ENCODE measurements at places on chromosomes 7 and 10. TPM values are rescaled to one million over a fixed set of nuclear protein-coding genes. Genes with fewer than 3 reads are reported as not detected.

Gene TMEM213
- not detected for total RNA-seq

Gene FGFR2
- total RNA-seq = 86.9 TPM

Gene DDX50
- 46.2 TPM for total RNA-seq

Gene KIN
- total RNA-seq = 14.4 TPM

Gene PRKAR2B
- 0.17 TPM for total RNA-seq

DNA sequence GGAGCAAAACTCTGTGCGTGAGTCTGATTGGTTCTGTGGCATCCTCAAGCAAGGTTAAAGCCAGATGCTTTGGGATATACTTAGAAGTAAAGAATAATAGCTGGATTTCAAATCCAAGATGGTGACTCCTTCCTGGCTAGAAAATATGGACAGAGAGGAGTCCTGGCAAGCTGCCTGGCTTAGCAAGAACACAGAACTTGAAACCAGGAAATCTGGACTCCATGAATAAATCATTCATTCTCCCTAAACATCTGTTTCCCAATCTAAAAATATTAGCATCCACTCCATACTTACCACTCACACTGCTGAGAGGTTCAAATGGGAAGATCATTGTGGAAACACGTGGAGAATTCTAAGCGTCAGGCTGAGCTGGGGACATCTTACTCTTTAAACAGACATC lies 1074.1 kb upstream of the AUTS2 start:
- DNase-seq = no peak

DNA sequence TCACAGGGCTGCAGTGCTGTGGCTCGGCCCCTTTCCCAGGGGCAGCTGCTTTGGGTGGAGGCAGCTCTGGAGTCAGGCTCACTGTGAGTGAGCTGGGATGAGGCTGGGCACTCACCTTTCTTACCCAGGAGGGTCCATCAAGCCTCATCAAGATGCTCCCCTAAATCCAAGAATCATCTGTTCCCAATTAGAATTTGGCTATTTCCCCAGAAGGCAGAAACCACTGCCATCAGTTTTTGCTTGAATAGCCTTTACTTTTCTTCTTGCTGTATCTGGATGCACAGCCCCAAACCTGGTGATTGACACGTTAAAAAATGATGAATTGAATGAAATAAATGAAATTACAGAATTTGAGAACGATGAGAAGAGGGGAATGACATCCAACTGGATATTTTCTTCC lies 74.3 kb upstream of the LYZL1 start:
- DNase-seq = no peak

GRCh38 chr7:22082553-22082885 lies 136.8 kb upstream of the CDCA7L start:
- DNase-seq = no peak

DNA sequence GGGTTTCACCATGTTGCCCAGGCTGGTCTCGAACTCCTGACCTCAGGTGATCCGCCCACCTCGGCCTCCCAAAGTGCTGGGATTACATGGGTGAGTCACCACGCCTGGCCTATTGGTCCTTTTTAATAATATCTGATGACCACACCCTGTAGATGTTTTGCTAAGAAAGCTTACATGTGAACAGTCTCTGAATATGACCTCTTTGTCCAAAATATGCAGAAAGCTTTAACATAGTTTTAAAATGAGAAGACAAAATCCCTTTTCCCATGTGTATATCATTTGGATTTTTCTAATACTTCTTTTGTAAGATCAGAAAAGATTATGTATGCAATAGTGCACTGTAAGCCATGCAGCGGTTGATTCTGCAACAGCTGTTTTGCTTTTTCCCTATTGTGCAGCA lies 38.5 kb downstream of the MCU start:
- no peak for DNase-seq

DNA sequence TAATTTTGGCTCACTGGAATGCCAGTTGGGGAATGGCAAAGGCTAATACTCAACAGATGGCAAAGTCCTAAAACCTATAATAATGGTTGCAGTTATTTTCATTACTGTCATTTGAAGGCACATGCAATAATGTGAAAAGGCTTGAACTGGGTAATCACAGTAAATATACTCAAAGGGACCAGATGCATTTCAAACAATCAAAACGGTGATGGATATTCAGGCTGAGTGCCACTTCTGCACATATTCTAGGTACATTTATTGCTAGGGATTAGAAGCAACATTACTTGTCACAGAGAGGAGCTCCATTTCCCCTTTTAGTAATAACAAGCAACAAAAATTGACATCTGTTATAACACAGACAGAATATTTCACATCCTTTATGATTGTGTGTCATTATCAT lies 171.8 kb downstream of the NXPH1 start:
- DNase-seq = no peak

DNA sequence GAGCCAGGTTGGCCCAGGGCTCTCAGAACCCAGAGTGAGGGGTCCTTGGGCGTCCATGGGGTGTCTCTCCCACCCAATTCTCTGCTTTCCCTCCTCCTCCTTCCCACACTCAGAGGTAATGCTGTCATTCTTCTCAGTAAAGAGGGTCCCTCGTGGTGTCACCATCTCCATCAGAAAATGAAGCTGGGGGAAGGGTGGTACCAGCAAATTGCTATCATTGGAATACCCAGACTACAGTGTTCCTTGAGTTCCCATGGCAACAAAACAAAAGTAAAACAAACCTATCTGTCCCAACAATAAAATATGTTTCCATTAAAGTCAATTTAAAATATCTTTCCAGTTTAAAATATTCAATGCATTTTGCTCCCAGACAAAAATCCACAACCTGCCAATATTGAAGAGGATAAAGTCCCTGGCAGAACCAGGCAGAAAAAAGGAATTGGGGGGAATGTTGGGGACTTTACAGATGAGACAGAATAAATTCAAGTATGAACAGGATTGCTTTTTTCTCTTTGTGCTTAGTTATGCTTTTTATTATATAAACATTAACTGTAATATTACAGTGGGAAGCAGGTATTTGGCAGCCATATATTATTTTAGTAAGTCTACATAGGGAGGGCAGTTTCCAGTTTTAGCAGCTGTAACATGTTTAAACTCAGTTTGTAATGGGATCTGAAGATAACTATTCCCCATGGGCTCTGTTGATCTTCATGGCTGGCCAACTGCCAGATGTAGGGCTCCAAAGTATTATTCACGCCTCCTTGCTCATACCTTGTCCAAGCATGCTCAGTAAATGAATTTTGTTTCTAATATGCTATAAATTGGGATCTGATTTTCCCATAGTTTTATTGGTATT lies 182.1 kb downstream of the ARID5B start:
- DNase-seq = peak; percentile 89

DNA sequence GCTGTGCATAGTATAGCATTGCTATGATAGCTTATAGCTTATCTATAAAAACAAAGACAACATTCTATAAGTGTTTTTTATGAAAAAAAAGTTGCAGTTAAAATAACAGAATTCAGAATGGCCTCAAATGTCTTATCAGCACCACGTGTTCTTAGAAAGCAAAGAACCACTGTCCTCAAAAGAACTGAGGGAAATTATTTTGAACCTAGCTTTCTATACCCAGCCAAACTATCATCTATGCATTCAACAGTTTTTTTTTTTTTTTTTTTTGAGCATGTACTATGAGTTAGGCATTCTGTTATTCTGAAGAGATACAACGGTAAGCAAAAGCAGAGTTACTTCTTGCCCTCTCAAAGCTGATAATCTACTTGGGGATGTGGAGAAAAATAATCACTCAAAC lies 247.8 kb downstream of the CREB5 start:
- DNase-seq = no peak

DNA sequence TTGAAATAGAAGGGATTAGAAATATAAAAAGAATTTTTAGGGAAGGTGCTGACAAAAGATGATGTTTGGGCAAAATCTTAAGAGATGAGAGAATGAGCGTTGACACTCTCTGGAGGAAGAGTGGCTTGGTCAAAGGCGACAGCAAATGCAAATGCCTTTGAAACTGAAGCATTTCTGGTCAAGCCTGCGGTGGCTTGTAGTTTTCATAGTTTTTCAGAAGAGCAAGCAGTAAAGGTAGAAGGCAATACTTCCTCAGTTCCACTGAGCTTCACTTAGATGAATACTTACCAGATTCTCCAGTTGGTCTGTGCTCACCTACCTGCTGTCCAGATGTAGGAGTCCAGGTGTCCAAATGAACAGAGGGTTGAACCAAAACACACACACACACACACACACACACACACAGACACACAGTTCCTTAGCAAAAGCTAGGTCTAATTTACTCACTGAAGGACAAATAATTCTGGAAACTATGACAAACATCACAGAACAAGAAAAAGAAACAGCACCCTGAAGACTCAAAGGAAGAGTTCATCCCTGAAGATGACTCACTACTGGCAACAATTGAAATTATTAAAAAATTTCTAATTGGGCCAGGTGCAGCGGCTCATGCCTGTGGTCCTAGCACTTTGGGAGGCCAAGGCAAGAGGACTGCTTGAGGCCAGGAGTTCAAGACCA lies 12.1 kb upstream of the STK17A start:
- peak; percentile 65 for DNase-seq

DNA sequence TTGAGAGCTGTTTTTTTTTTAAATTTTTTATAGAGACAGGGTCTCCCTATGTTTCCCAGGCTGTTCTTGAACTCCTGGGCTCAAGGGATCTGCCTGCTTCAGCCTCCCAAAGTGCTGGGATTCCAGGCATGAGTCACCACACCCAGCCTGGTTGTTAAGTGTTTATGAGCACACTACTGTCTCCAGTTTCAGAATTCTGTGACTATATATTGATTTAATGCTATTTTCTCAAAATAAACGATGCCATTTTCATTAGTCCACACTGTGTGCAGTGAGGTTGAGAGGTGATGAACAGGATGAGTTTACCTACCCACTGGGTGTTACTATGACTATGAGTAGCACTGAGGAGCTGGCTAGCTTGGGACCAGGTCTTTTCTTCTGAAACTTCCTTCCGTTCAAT lies 110.9 kb upstream of the FAM180A start:
- DNase-seq = no peak

GRCh38 chr7:151051108-151051507 lies 2.8 kb downstream of the ASIC3 start:
- peak; percentile 57 for DNase-seq

DNA sequence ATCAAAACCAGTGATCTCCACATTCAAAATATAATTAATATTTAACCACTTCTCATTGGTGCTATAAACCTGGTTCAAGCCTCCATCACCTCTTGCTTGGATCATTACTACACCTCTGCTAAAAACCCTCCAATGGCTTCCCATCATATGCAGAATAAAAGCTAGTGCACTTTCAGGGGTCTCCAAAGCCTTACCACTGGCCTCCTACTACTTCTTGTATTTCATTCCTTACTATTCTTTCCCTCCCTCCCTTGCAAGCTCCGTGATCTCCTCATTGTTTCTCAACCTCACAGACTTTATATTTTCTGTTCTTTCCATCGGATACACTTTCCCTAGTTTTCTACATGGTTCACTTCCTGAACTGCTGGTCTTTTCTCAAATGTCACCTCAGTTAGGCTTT lies 31.5 kb downstream of the LMOD2 start:
- no peak for DNase-seq

GRCh38 chr7:51310131-51310583 lies 6.5 kb downstream of the COBL start:
- DNase-seq = no peak

DNA sequence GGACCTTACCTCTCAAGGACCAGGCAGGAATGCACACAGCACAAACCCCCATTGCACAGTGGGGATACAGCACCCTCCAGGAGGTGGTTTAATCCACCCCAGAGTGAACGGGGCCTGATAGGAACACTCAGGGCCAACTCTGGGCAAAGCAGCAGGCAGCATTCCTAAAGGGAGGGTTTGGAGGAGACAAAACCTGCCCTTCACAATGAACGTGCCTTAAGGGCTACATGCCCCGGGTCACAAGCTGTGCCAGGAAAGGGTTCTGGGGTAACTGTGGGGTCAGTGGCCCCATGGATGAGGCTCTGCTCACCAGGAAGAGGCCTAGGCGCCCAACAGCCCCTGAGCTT lies 1.1 kb downstream of the GPRIN2 start:
- DNase-seq = no peak

GRCh38 chr10:91551856-91552255 lies 81.0 kb downstream of the PPP1R3C start:
- peak; percentile 25 for DNase-seq

GRCh38 chr7:1700086-1700485 lies 30.0 kb downstream of the ELFN1 start:
- no peak for DNase-seq

DNA sequence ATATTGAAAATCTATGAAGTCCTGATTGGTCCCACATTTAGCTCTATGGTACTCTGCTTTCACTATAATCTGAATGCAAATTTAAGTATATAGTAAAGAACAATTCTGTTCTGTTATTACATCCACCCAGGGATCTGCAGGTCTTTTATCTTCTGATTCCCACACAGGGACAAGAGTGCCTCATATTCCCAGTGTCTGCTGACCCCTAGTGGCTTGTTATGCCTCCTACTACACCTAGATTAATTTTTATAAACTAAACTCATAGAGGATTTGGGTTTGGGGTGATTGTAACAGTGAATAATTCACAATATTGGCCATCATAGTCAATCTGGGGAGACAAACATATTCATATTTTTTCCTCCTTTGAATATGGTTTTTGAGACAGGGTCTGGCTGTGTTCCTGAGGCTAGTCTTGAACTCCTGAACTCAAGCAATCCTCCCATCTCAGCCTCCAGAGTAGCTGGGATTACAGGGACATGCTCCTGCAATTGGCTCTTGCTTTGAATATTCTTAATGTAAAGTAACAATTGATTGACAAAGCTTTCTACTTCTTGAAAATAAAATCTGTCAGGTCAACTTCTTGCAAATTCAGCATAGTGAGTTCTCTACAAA lies 282.1 kb downstream of the KCND2 start:
- DNase-seq = peak; percentile 28

DNA sequence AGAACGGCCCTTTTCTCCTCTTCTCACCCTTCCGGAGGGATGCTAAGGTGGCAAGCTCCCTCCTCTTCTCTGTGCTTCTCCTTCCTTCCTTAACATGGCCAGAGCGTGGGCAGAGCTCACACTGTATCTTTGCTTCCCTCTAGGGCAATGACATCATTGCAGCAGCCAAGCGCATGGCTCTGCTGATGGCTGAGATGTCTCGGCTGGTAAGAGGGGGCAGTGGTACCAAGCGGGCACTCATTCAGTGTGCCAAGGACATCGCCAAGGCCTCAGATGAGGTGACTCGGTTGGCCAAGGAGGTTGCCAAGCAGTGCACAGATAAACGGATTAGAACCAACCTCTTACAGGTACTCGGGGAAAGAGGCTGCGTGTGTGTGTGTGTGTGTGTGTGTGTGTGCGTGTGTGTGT lies 36.6 kb downstream of the AP3M1 start:
- no peak for DNase-seq

DNA sequence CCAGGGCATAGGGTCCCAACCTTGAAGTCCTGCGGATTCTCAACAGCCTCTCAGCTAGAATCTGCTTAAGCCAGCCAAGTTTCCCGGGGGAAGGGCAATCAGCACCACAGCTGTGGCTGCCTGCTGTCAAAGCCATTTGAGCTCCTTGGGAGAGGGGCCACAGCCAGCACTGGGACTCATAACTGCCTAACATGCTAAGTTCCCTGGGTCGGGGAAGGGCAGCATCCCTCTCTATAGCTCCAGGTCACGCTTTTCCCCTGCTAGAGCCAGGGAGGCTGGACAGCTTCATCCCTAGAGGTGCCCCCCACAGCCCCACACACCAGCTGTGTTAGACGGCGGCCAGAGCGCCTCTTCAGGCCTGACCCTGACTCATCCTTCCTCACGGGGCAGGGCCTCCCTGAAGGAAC lies 49.6 kb upstream of the PDE1C start:
- no peak for DNase-seq

Data from mammary epithelial cell (primary cell).